ENCODE measurements at places on chromosomes 5 and 9.

GRCh38 chr5:179288101-179288808 is 57.0 kb downstream of the ADAMTS2 start:
- no peak for DNase-seq

GRCh38 chr9:93185266-93186214 is 1.6 kb downstream of the WNK2 start:
- no peak for DNase-seq

GRCh38 chr9:90420768-90421513 is 221.7 kb downstream of the DIRAS2 start:
- DNase-seq: no peak

DNA sequence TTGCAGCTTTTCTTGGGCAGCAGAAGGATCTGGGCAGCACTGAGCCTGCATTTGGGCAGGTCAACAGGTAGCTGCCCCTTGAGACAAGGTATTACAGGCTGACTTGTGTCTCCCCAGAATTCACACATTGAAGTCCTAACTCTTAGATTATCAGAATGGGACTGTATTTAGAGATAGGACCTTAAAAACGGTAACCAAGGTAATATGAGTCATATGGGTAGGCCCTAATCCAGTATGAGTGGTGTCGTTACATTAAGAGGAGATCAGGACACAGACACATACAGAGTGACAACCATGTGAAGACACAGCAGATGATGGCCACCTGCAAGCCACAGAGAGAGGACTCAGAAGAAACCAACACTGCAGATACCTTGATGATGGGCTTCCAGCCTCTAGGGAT is 3.2 kb downstream of the C1QTNF2 start:
- DNase-seq: no peak

DNA sequence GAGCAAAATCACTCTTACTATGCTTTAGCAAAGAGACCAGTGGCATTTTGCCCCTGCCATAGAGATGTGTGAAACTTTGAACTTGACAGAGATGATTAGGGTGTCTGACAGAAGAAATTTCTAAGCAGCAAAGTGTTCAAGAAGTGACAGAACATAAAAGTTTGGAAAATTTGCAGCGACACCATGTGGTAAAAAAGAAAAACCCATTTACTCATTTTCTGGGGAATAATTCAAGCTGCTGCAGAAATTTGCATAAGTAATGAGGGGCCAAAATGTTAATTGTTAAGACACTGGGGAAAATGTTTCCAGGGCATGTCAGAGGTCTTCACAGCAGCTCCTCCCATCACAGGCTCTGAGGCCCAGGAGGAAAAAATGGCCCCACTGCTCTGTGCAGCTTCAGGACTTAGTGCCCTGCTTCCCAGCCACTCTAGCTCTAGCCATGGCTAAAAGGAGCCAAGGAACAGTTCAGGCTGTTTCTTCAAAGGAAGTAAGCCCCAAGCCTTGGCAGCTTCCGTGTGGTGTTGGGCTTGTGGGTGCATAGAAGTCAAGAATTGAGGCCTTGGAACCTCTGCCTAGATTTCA is 6.1 kb upstream of the AP3B1 start:
- DNase-seq: no peak

- no peak for DNase-seq
These were observed 565.2 kb downstream of the CCDC171 start for GRCh38 chr9:16118043-16118442.

DNA sequence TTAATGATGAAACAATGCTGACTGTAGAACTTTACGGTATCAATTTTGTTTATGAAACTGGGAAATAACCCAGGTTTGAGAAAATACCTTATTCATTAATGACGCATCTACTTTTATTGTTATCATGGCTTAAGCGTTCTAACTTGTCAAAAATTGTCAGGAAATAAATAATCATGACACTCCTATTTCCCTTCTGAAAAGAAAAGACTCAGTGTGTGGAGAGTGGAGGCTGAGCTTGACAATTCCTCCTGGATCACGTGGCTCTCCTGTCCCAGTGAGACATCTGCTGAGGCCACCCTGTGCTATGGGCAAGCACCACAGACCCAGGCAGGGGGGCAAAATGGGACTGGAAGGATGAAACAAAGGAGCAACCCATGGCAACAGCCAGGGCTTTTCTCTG is 466.4 kb downstream of the ZNF608 start:
- DNase-seq: no peak

- no peak for DNase-seq
These were observed 38.7 kb downstream of the MAPK9 start for GRCh38 chr5:180253036-180253824.

DNA sequence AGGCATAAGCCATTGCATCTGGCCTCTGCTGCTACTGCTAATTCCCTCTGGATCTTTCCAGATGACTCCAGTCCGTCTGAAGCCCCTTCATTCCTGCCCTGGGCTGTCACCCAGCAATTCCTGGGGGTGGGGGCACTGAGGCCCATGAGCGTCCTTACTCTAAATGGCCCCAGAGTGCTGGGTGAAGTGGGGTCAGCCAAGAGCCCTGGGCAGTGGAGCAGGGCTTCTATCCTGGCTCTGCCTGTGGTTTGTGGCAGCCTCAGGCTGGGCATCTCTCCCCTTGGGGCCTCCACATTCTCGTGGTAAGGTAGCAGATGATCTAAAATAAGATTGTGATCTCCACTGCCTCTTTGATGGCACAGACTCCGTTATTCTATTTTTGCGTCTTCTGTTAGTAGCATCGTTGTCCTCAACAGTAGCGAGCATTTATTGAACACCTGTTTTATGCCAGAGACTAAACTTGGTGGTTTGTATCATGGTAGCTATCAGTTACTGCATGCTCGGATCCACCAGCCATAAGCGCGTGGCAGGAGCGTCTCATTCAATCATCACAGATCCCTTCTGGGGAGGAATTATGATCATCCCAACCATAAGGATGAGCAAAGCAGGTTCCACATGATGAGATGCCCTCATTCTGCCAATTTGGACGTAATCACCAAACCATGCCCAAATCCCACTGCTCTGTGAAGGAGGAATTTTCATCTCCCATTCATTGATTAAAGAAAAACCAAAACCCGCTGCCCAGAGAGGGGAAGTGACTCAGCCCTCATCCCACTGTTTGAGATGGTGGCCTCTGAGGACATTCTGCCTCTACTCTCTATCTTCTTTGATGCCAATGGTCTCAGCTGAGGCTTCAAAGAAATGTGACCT is 21.9 kb upstream of the DUSP1 start:
- no peak for DNase-seq

DNA sequence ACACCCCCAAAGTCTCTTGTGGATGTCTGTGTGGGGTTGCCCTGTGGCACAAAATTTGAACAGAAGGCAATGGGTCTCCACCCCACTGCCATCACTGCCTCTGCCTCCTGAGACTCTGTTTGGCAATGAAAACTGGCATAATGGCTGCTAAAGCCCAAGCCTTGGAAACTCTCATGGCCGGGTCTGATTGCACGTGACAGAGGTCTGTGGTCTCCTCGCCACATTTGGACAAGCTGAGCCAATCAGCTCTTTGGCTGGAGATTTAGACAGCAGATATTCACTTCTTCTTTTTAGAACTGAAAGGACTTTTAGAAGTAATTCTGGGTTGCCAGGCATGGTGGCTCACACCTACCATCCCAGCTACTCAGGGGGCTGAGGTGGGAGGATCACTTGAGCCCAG is 5.5 kb downstream of the GGTA1 start:
- no peak for DNase-seq

- DNase-seq: no peak
These were observed 63.0 kb downstream of the EXOSC2 start for GRCh38 chr9:130756455-130757152.

- no peak for DNase-seq
These were observed 93.5 kb upstream of the NR3C1 start for GRCh38 chr5:143496943-143497342.

- DNase-seq: peak; percentile 91
These were observed 14.7 kb downstream of the ASTN2 start for GRCh38 chr9:117400171-117400570.

- no peak for DNase-seq
These were observed 935.9 kb upstream of the COX7C start for GRCh38 chr5:85681871-85682270.

GRCh38 chr5:158406884-158407823 is 548.2 kb upstream of the CLINT1 start:
- DNase-seq: no peak

DNA sequence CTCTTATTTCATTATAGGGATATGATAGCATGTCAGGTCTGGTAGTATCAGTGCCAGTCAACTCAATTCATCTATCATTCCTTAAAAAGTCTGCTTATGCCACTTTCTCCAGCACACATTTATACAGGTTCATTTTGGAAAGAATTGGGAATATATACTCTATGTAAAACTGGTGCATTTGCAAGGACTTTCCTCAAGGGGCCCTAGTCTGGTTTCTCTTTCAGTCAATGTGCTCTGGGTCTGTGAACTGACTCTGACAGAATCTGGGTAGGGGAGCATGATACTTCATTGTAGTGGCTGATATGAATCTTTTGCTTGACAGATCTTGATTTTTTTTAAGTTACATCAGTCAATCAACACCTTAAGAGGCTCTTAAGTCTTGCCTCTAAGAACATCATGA is 313.9 kb downstream of the HTR1A start:
- no peak for DNase-seq

- no peak for DNase-seq
These were observed 335.3 kb upstream of the TLE4 start for GRCh38 chr9:79236466-79236865.

GRCh38 chr9:6144947-6145346 is 70.7 kb upstream of the IL33 start:
- no peak for DNase-seq

DNA sequence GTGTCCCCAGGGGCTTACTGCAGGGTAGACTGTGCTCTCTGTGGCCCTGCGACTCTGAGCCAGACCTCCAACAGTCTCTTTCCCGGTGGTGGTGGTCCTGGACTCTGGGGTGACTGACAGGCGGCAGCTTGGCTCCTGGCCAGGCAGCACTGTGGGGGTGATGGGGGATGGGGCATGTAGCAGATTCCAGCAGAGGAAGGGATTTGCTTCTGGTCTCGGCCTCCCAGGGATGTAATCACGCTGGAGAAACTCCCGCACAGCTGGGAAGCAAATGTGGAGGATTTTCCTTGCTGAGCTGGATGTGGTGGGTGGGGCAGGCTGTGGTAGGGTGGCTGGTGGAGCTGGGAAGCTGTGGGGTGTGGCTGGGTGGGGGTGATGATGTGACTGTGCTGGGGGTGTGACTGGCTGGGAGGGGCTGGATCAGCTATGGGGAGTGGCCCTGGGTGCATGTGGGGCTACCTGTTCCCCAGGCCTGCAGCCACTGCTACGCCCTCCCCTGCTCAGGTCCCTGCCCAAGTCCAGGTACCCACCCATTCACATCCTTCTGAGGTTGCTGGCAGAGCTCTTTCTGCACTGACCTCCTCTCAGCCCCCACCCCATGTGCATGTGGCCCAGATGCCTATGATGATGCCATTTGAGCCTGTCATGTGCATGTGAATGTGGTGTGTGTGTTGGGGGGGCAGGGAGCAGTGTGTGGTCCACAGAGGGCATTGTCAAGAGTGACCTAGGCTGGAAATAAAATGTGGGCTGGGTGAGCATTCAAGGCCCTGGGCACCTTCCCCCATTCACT is 3.8 kb downstream of the NDST1 start:
- DNase-seq: no peak

DNA sequence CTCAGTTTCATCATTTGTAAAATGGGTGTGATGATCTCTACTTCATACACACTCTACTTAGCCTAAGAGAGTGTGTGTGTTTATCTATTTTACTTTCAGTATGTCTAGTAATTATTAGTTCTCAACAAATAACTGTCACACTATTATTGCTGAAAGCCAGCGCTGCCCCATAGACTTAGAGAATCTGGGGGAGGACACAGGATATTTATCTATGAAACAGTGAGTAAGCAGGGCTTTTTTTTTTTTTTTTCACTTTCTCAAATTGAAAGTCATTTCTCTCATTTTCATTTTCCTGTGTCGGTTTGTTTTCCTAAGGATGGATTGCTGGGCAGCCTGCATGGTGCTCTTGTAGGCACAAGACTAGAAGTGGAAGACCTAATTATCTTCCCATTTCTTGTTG is 248.4 kb upstream of the RPS23 start:
- DNase-seq: no peak

DNA sequence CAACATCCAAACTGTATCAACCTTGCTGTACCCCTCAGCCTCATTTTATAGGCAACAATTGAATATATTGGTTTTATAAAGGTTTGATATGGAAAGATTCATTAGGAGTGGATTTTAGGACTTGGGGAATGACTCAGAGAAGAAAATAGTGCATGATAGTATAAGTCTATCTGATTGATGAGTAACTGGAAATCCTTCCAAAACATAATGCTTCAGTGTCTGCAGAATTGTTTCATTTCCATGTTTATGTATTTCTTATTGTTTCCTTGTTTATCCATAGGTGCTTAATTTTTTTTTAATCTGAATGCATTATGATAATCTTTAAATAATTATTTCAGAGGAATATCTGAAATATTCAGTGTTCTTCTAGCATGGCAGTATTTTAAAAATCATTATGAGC is 12.6 kb downstream of the JAK2 start:
- DNase-seq: no peak

GRCh38 chr9:7185612-7186011 is 427.8 kb downstream of the KDM4C start:
- no peak for DNase-seq

DNA sequence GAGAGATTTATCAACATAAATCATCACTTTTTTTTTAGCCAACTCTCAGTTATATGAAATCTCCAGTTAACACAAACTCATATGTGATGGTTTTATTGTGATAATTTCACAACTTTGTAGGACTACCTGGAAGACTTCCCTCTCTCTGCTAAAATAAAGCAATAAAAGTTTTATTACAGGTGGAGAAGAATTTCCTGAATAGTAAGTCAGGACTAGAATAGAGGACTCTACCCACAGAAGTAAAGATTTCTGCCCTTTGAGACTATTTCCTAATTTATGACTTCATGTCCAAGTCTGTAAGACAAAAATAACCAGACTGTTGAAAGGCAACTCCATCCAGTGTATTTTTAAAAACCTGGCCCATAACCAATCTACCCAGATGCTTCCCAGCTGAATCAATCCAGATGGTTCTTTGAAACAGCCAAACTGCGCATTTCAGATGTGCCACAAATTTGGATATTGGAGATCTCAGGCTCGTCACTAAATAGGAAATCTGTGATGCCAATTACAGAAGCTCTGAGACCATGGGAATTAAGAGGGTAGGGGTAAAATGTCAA is 234.0 kb upstream of the NMUR2 start:
- DNase-seq: peak; percentile 14

DNA sequence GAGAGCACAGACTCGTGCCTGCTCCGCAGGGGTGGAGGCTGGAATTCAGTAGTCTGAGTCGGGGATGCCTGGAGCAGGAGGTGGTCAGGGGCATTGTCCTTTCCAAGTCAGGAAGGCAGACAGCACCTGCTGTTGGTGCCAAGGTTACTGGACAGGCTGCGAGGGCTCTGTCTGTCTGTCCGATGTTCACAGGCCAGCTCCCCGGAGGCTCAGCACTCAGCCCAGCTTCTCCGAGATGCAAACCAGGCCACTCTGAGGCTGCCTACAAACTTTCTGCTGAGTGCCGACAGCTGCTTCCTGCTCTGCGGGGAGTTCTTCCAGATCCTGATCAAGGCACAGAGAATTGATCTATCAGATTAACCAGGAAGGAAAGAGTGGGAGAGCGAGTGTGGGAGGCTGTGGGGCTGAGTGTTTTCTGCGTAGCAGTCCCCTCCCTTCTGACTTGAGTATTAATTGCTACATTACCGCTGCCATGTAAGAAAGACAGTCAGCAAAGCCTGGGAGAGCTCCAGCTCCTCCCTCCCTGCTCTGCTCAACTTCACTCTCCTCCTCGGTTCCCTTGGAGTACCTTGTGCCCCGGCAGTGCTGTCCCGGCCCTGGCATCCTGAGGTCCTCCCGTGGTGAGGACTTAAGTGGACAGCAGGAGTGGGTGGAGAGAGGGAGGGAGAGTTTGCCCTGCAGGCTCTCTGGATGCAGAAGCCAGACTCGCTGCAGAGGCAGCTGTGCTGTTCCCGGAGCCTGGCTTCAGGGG is 36.0 kb downstream of the KCNMB1 start:
- no peak for DNase-seq

Measured in NCI-H2171 (cell line).